ENCODE measurements at places on chromosomes 5 and 9.

DNA sequence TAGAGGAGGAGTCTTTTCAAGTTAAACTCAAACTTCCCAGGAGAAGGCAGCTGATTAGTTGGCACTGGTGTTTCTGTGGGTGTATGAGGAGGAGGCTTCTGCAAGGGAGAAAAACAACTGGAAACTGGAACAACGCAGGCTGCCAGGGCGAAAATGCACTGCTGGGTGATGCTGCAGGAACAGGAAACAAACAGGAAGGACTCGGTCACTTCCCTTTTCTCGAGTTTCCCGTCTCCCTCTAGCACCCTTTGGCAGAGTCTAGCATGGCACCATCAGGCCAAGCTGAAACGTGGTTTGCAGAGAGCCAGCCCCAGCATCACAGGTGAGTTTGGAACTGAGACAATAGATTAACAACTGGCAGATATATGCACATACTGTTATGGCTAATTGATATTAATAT is 77.5 kb upstream of the CAST start:
- DNase-seq: no peak

DNA sequence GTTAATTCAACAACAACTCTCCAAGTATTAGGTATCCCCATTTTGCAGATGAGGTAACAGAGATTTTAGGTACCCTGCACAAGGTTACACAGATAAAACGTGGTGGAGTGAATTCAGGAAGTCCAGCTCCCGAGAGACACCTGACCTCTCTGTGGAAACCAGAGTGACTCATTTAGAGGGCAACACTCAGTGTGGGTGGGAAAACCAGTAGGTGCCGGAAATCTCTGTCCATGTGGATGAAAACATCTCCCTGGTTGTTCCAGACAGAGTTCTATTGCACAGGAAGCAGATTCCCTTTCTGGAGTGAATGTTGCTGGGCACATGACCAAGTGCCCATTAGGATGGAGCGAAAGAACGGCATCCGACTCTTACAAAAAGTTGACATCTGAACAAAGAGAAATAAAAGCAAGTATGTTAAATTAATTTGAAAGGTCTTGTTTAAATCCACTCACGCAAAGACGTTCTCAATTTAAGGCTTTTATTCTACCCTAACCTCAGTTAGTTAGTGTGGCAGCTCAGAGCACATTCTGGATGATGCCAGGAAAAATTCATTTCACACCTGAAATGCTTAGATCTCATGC is 391.9 kb upstream of the WWC1 start:
- DNase-seq: no peak

- DNase-seq: peak; percentile 8
Measured at GRCh38 chr5:163347671-163348070, 89.7 kb upstream of the CCNG1 start.

DNA sequence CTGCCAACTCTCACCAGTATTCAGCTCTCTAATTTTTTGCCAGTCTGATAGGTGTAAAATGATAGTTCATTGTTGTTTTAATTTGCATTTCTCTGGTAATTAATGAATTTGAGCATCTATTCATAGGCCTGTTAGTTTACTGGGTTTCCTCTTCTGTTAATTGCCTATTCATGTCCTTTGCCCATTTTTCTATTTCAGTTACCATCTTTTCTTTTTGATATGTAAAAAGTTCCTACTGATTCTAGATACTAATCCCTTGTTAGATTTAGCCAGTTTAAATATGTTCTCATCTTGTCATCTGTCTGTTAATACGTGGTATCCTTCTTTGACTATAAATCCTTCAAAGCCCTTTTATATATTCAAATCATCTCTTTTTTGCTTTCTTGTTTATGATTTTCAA is 247.8 kb downstream of the ARHGAP26 start:
- no peak for DNase-seq

DNA sequence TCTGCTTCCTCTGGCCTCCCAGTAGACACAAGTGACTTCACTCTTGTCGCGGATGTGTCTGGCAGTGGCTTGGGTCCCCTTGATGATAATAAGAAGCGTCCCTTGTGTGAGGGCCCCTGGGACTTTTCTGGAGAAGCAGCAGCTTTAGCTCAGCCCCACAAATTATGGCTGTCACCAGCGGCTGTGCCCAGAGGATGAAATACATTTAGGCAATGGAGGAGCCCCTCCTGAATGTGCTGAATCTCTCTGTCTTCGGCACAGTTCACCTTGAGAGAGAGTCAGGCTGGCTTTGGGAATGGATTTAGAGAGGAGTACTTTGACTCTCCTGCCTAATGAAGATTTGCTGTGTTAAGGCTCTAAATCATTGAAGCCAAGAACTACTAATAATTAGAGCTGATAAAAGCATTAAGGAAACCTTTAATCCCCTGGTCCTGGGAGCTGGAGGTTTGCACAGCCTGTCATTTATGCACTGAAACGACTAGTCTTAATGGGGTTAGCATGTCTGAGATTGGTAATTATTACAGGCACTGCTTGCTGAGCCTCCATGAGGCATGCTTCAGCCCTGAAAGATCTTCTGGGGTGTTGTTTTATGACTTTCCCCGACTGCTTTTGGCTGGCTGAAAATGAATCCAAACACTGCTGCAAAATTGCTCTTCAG is 127.0 kb downstream of the TENT4A start:
- no peak for DNase-seq

GRCh38 chr5:160076997-160077396 is 42.3 kb downstream of the PWWP2A start:
- no peak for DNase-seq

DNA sequence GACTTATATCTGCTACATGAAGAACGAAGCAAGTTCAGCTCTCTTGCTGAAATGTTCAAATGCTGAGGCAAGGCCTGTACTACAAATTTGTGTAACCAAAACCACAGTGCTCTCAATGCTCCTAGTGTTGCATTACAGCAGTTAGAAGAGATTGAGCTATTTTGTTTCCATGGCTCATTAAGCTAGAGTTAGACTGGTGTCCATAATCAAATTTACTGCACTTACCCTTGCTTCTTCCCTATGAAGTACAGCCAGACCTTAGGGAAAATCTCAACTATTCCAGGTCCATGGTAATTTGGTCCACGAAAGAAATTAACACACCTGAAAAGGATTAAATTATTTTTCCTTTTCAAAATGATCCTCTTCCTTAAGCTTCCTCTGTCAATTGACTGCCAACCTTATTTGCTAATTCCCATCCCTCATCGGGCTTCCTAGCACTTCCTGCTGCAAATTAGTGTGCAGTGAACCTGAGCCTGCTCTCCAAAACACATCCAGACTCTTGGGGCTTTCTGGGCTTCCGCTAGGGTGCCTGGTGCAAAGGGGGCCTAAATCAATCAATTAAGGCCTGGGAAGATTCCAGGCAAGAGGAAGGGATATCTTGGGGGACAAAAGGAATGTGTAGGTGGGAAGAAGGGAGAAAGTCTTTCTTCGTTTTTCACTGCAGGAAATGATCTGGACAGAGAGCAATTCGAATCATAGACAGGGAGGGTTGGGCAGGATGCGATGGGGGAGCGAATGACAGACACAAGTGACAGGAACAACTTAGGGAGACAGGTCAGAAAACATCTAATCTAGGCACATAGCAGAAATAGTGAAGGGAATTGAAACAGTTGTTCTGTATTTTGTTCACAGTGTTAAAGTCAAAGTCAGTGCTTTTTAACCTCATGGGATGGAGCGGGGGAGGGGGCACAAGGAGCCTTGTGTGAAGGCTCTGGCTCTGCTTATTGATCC is 542.4 kb downstream of the RAB3C start:
- no peak for DNase-seq

DNA sequence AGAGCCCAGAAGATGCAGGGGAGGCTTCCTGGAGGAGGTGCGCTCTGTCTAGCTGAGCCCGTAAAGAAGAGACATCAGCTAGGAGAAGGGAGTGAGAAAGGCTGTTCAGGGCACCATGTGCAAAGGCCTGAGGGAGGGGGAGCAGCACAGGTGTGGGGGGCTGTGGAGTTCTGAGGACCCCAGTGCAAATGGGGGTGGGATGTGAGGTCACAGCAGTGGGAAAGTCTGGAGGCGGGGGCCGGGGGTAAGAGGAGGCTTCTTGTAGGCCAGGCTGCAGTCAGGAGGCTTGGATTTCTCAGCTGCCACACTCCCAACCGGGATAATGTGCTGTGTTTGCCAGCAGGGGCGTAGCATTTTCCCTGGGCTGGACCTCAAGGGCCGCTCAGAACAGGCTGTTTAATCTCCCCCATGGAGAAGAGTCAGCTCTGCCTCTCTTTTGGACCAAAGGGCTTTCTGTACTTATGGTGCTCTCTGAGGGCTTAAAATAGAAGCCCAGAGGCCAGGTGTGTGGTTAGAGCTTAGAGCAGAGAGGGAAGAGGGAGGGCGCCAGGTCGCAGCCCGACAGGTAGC is 5.7 kb downstream of the NEURL1B start:
- DNase-seq: no peak

DNA sequence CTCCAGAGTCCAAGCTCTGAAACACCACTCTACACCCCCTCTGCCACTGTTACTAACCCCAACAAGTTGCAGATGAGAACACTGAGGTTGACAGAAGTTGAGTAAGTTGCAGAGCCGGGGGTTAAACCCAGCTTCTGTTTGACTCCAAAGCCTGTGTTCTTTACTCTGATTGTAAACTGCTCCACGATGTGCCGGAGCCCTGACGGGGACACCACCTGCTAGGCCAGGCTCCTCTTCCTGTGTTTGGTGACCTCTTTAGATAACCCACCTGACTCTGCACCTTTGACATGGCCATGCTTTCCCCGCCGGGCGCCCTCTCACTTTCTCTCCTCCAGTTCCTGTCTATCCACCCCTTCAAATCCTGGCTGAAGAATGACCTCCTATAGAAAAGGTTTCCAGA is 96.7 kb downstream of the PAX5 start:
- DNase-seq: no peak
